ENCODE measurements at places on chromosomes 7 and 10.

DNA sequence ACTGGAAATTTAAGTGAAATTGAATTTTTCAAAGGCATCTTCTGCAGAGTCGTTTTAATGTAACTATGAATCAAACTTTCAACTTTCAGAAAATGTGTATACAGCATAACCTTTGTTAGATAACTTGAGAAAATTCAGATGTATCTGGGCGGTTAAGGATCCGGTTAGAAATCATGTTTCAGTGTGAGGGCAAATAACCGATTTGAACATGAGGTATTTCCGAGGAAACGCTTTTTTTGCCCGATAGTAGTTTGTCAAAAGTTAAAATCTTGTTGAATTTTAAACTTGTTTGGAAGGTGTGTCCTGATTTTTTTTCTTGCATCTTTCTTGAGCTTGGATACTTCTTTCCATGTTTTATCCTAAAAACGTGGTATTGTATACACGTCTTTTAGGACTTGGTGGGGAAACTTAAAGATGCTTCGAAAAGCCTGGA lies 1.3 kb upstream of the BMI1 start:
- no peak for DNase-seq
- H3K27me3 ChIP-seq = peaks cover 29% of the 10 kb centered on the region
- peaks cover 39% of the 10 kb centered on the region for H3K4me1 ChIP-seq
- peaks cover 6% of the 10 kb centered on the region for H3K36me3 ChIP-seq
- peak overlapping the region; percentile 97 for H3K27ac ChIP-seq
- peak overlapping the region; percentile 92 for H3K4me3 ChIP-seq

GRCh38 chr10:106082865-106083264 lies 1081.6 kb downstream of the SORCS1 start:
- H3K4me3 ChIP-seq = no peak overlapping the region
- H3K36me3 ChIP-seq = no peaks in the 10 kb centered on the region
- H3K27ac ChIP-seq = no peak overlapping the region
- no peak for DNase-seq

DNA sequence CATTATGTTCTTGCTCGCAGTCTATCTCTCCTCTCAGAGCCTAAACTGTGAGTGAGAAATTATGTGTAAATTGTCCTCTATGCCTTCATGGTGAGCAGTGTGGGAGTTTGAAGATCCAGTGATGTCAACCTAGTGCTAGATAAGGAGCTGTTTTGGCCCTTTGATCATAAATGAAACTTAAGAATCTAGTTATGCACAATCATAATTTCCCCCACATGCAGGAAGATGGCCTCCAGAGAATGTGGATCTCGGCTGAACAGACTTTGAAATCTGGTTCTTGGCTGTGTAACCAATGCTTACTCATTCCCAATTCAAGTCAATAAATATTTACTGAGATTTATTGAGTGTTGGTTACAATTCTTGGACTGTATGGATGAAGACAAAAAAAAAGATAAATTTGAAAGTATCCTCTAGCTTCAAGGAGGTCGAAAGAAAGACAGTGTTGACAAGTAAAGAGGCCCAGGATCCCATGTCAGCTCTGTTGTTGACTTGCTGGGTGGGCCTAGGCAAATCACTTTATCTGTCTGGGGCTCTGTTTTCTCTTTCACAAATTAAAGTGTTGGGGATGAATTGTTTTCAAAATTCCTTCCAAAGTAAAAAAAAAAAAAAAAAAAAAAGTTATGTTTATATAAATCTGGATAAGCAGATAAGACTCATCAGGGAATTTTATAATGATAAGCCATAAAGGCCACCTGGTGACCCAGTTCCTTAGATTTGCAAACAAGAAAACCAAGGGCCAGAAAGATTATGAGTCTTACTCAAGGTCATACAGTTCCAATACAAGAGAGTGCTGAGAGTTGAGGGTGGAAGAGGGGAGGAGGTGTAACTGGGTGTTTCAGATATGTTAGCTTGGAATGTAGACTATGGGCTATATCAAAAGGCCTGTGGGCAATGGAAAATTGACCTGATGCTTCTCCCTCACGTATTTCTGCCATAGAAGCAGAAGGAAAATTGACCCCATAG lies 969.9 kb downstream of the KCNMA1 start:
- H3K4me3 ChIP-seq = no peak overlapping the region
- no peaks in the 10 kb centered on the region for H3K36me3 ChIP-seq
- no peaks in the 10 kb centered on the region for H3K4me1 ChIP-seq
- H3K27ac ChIP-seq = no peak overlapping the region
- no peak for DNase-seq

GRCh38 chr10:78947226-78947625 lies 121.5 kb upstream of the ZMIZ1 start:
- no peak overlapping the region for H3K27ac ChIP-seq
- no peaks in the 10 kb centered on the region for H3K27me3 ChIP-seq
- H3K4me3 ChIP-seq = no peak overlapping the region
- H3K4me1 ChIP-seq = peaks cover 8% of the 10 kb centered on the region
- no peaks in the 10 kb centered on the region for H3K36me3 ChIP-seq

- no peaks in the 10 kb centered on the region for H3K27me3 ChIP-seq
- no peaks in the 10 kb centered on the region for H3K36me3 ChIP-seq
- DNase-seq = no peak
- H3K4me1 ChIP-seq = no peaks in the 10 kb centered on the region
- H3K4me3 ChIP-seq = no peak overlapping the region
Observed at GRCh38 chr7:249989-250388, 40.0 kb upstream of the FOXL3 start.

DNA sequence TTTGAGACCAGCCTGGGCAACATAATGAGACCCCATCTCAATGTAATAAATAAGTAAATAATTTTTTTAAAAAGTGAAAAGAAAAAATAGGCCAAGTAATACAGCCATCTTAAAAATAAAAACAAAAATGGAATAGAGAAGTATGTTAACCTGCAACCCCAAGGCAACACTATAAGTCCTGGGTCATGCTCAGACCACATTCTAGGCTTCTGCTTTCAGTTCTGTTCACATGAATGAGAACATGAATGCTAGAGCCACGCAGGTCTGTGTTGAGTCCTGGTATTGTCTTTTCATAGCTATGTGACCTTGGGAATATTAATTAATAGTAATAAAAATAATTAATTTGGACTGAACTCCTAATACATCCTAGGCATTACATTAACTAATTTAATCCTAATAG lies 284.0 kb downstream of the AUTS2 start:
- H3K4me3 ChIP-seq = no peak overlapping the region
- DNase-seq = no peak
- peaks cover 9% of the 10 kb centered on the region for H3K4me1 ChIP-seq
- peaks cover 9% of the 10 kb centered on the region for H3K27me3 ChIP-seq
- H3K27ac ChIP-seq = no peak overlapping the region
- no peaks in the 10 kb centered on the region for H3K36me3 ChIP-seq

GRCh38 chr7:131020759-131021261 lies 286.8 kb upstream of the KLF14 start:
- H3K4me3 ChIP-seq = peak overlapping the region; percentile 11
- H3K27ac ChIP-seq = peak overlapping the region; percentile 85
- H3K4me1 ChIP-seq = peaks cover 80% of the 10 kb centered on the region
- no peaks in the 10 kb centered on the region for H3K27me3 ChIP-seq

- no peaks in the 10 kb centered on the region for H3K27me3 ChIP-seq
- H3K27ac ChIP-seq = no peak overlapping the region
- no peaks in the 10 kb centered on the region for H3K36me3 ChIP-seq
- H3K4me1 ChIP-seq = no peaks in the 10 kb centered on the region
- DNase-seq = no peak
Observed at GRCh38 chr7:47887016-47887640, 61.1 kb downstream of the PKD1L1 start.

DNA sequence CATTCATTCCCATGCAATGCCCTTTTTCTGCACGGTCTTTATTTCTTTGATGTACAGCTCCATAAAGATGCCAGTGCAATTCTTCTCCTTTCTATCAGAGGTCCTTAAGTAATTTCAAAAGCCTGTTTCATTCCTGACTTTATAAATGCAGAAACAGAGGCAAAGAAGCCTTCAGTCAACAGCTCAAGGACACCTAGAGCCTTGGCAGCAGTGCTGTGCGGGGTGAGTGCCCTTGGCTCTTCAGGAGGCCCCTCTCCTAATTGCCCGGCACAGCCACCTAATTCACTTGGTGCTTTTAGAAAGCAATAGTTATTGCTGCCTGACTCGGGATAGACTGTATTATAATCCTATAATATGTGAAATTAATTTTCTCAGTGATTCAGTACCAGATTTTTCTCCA lies 169.6 kb upstream of the KLF6 start:
- no peaks in the 10 kb centered on the region for H3K36me3 ChIP-seq
- H3K27ac ChIP-seq = no peak overlapping the region
- DNase-seq = no peak
- H3K4me1 ChIP-seq = peaks cover 11% of the 10 kb centered on the region
- no peaks in the 10 kb centered on the region for H3K27me3 ChIP-seq
- no peak overlapping the region for H3K4me3 ChIP-seq

DNA sequence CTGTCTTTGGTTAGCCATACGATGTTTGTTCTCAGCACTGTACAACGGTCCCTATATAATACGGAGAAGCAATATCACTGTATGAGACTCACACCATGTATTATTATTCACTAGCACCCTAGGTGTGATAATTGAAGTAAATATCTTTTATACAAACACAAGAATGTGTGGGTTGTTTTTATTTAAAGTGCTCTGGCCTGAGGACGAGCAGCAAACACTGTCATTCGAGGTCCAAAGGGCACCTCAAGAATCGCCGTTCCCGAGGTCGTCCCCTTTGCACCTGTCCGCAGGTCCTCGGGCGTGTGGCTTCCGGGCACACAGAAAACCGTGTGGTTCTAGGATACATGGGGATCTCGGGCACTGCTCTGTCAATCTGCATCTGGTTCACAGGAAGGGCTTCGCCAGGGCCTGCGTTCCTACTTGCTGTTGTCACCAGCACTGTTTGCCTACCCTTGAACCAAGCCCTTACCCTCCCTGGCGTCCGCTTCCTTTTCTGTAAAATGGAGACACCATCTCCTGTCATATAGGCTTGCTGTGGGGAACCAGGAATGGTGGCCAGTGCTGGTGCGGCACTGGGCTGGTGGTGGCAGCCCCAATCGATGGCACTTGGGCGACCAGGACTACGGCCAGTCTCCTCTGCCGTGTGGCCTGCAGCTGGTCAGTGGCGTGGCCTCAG lies 28.5 kb upstream of the SH2B2 start:
- H3K4me1 ChIP-seq = no peaks in the 10 kb centered on the region
- no peaks in the 10 kb centered on the region for H3K27me3 ChIP-seq
- no peak for DNase-seq
- H3K36me3 ChIP-seq = no peaks in the 10 kb centered on the region
- no peak overlapping the region for H3K27ac ChIP-seq

DNA sequence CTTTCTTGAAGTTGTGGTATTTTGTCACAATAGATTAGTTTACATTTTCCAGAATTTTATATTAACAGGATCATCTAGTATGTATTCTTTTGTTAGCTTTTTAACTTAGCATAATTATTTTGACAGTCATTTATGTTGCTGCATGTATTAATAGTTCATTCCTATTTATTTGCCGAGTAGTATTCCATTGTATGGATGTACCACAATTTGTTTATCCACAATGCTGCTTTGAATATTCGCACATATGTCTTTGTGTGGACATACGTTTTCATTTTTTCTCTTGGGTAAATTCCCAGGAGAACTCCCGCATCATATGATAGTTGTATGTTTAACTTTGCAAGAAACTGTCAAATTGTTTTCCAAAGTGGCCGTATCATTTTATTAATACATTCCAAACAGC lies 115.7 kb downstream of the CPEB3 start:
- no peaks in the 10 kb centered on the region for H3K4me1 ChIP-seq
- H3K27ac ChIP-seq = no peak overlapping the region
- no peaks in the 10 kb centered on the region for H3K27me3 ChIP-seq
- no peak overlapping the region for H3K4me3 ChIP-seq
- H3K36me3 ChIP-seq = peaks cover 37% of the 10 kb centered on the region

GRCh38 chr10:46552526-46553237 lies 3.8 kb downstream of the GPRIN2 start:
- peaks cover 2% of the 10 kb centered on the region for H3K36me3 ChIP-seq
- peaks cover 8% of the 10 kb centered on the region for H3K4me1 ChIP-seq
- H3K27ac ChIP-seq = no peak overlapping the region
- peaks cover 12% of the 10 kb centered on the region for H3K27me3 ChIP-seq
- no peak for DNase-seq

GRCh38 chr7:82382276-82382675 lies 61.3 kb downstream of the CACNA2D1 start:
- H3K27me3 ChIP-seq = no peaks in the 10 kb centered on the region
- no peak for DNase-seq
- H3K27ac ChIP-seq = no peak overlapping the region
- no peaks in the 10 kb centered on the region for H3K36me3 ChIP-seq
- H3K4me3 ChIP-seq = no peak overlapping the region
- no peaks in the 10 kb centered on the region for H3K4me1 ChIP-seq

DNA sequence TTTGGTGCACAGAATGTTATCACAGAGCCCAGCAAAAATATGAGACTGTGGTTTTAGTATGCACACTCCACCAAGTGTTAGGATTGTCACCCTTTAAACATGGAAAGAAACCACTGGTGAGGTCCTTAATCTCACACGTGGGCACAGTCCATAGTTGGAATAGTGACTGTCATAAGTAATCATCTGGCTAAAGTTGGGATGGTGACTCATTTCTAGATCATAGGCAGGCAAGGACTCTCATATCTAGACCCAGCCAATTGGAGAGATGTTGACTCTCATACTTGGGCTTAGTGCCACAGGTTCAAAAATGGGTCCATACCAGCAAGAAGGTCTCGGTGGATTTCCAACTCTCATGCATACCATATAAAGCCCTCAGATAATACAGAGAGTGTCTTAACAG lies 39.6 kb upstream of the ZNF680 start:
- no peaks in the 10 kb centered on the region for H3K4me1 ChIP-seq
- no peak overlapping the region for H3K27ac ChIP-seq
- no peaks in the 10 kb centered on the region for H3K27me3 ChIP-seq
- H3K4me3 ChIP-seq = no peak overlapping the region

GRCh38 chr10:77146712-77147336 lies 490.8 kb downstream of the KCNMA1 start:
- H3K27ac ChIP-seq = no peak overlapping the region
- H3K27me3 ChIP-seq = peaks cover 6% of the 10 kb centered on the region

GRCh38 chr10:131733596-131733995 lies 167.2 kb upstream of the PPP2R2D start:
- H3K27me3 ChIP-seq = peaks cover 3% of the 10 kb centered on the region
- no peak overlapping the region for H3K27ac ChIP-seq
- no peaks in the 10 kb centered on the region for H3K4me1 ChIP-seq

DNA sequence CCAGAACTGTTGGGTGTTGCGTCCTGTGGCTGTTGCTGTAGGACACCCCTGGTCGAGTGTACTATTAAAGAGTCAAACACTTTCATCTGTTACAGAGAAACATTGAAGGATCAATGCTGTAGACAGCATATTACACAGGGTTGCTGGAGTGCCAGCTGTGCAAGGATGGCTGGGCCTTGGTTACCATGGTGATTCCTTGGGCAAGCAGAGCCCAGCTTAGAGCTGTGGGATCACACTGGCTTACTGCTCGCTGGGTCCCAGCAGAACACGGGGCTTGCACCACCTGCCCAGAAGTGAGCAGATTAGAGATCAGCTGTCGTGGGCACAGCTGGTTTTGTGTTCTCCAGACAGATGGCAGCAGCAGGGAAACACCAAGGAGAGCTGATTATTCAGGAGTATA lies 76.0 kb downstream of the GPR141 start:
- no peaks in the 10 kb centered on the region for H3K27me3 ChIP-seq
- H3K27ac ChIP-seq = no peak overlapping the region
- H3K4me1 ChIP-seq = no peaks in the 10 kb centered on the region
- H3K36me3 ChIP-seq = no peaks in the 10 kb centered on the region
- H3K4me3 ChIP-seq = no peak overlapping the region
- DNase-seq = no peak

Measured in naive thymus-derived CD8-positive, alpha-beta T cell (primary cell).